H1 (cell line): ENCODE measurements at places on chromosomes 12 and 14. TPM values are rescaled to one million over a fixed set of nuclear protein-coding genes. Genes with fewer than 3 reads are reported as not detected.
A peak's percentile ranks its signal among the peaks of the same experiment; 100 is the strongest.

C12orf54 gene
- total RNA-seq: not detected in 2 replicates

DTX3 gene
- 41.8 and 43.4 TPM in 2 replicates for total RNA-seq

OR4K1 gene
- not detected in 2 replicates for total RNA-seq

TCL1B gene
- total RNA-seq: 7.5 and 9.6 TPM in 2 replicates

PLCZ1 gene
- not detected in 2 replicates for total RNA-seq

ZNF605 gene
- 16.9 and 20.3 TPM in 2 replicates for total RNA-seq

DNA sequence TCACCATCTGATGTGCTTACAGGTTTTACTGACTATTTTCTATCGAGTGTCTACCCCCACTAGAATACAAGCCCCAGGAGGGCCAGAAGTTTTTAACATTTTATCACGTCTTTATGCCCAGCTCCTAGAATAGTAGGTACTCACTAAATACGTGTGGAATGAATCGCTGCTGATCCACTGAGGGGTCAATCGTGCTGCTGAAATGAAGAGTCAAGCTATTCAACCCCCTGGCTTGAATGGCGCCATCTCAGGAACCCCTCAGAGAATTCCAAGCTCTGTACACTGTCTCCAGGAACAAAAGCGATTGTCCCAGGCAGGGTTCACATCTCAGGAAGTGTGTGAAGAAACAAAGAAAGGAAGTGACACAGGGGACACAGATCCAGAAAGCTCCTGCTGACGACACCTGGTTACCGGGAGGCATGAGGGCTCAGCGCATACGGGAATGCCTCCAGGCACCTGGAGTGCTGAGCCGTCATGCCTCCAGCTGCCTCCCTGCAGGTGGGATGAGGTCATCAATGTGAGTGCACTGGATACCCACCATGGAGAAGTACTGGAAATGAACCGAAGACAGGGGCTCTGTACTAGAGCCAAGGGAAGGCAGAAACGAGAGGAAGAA is 45.6 kb downstream of the PITPNM2 start:
- DNase-seq: peak; percentile 17

- peak; percentile 79 for DNase-seq
These were observed at the start of gene CFAP73 for GRCh38 chr12:113149361-113150150. Gene CFAP73, plus strand, starts transcription at chr12:113149724. Its CDS starts 134 bp downstream, at chr12:113149858.

GRCh38 chr12:100566887-100567637 is 6.4 kb upstream of the GAS2L3 start:
- DNase-seq: no peak

DNA sequence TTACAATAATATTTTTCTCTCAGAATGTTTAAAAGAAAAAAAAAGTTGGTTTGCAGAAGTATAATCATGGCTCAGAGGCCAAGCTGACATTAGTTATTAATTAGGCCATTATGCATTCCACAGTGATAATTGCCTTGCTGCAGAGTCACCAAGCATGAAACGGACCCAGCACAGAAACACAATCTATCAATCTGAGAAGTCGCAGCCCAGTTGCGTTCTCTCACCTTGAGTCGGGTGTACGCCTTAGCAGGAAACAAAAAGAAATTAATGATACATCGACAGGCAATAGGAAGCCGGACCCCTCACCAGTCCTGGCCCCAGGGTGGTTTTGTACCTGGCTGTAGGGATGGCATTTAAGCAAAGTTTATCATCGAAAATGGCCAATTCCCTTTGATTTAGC is 129.7 kb downstream of the PHETA1 start:
- DNase-seq: no peak
